ENCODE measurements at places on chromosomes 3 and 15. TPM values are rescaled to one million over a fixed set of nuclear protein-coding genes. Genes with fewer than 3 reads are reported as not detected.

The FGF7 gene
- 0.77 TPM for total RNA-seq

The ATP13A5 gene
- total RNA-seq: 0.35 TPM

The SCAMP5 gene
- total RNA-seq: 348 TPM

The LEKR1 gene
- total RNA-seq: 1.2 TPM

The LMLN gene
- 23.6 TPM for total RNA-seq

The TJP1 gene
- 174 TPM for total RNA-seq

The ITIH3 gene
- 0.66 TPM for total RNA-seq

The ZNF662 gene
- total RNA-seq: 11.6 TPM

The CCDC51 gene
- total RNA-seq: 10.9 TPM

The TCF12 gene
- 128 TPM for total RNA-seq

The IQCH gene
- total RNA-seq: 2.8 TPM

The GPD1L gene
- 62.8 TPM for total RNA-seq

The DLEC1 gene
- 1.2 TPM for total RNA-seq

The ZNF639 gene
- 27.9 TPM for total RNA-seq

The BNC1 gene
- total RNA-seq: not detected

The KCNMB3 gene
- total RNA-seq: 3.2 TPM

The IMPG2 gene
- 1.5 TPM for total RNA-seq

The DAZL gene
- not detected for total RNA-seq

The MUC20 gene
- total RNA-seq: 37.1 TPM

The CTXN2 gene
- total RNA-seq: 3.4 TPM

The ZNF860 gene
- 0.80 TPM for total RNA-seq

The CHRFAM7A gene
- total RNA-seq: 4.0 TPM

The CCRL2 gene
- 0.70 TPM for total RNA-seq

The CPLX3 gene
- 3.7 TPM for total RNA-seq

Measured in dorsolateral prefrontal cortex (tissue), 122 donors.